ENCODE measurements at places on chromosomes 12 and 14.

- no peak for DNase-seq
Measured at GRCh38 chr12:6961695-6962284, 8.7 kb downstream of the PHB2 start.

GRCh38 chr12:122020795-122021192 lies 890 bp upstream of the BCL7A start:
- no peak for DNase-seq

GRCh38 chr14:52175982-52176502 lies 91.5 kb upstream of the PTGDR start:
- peak; percentile 25 for DNase-seq

DNA sequence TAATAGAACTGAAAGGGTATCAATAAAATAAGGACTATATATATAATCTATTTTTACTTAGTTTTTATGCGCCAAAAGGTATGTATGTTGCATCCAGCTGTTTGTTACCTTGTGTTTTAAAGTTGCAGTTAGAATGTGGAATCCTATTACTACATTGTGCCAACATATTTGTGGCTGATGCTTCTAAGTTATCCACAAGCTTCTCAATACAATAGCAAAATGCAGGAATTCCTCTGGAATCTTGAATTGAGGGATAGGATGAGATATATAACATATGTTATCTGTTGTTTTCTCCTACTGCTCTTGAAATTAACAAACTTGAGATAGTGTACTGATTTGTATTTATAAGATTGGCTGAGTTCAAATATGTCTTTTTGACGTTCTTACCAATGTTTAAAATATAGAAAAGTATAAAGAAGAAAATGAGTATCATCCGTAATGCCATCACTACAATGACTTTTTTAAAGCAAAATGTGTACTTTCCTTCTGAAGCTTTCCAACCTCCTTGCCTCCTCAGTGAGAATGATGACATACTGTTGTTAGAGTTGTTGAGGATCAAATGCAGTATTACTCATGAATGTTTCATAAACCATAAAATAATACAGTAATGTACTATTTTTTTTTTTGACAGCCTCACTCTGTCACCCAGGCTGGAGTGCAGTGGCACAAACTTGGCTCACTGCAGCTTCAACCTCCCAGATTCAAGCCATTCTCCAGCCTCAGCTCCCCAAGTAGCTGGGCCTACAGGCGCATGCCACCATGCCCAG lies 6.6 kb downstream of the RAP1B start:
- DNase-seq = no peak

- no peak for DNase-seq
Measured at GRCh38 chr12:132866251-132866828, 21.1 kb downstream of the CHFR start.

All from memory B cell (primary cell).